ENCODE measurements at places on chromosomes 4 and X.

GRCh38 chr4:109648266-109648996 lies 54.8 kb downstream of the CASP6 start:
- no peak for DNase-seq

DNA sequence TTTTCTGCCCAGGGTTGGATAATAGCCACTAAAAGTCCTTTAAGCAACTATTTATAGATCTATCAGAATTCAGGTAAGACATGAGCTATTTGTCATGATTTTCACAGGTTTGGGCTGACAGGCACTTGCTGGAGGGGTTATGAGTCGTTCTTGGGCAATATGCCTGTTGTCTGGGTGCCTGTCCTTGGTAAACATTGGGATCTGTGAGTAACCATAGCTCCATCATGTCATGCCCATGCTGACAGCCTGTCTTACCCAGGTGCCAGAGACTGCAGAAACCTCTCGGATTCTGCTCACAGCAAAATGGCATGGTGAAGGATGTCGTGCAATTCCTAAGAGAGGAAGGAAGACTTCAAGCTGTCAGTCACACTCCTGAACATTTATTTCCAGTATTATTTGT lies 116.0 kb upstream of the PUDP start:
- DNase-seq: no peak

DNA sequence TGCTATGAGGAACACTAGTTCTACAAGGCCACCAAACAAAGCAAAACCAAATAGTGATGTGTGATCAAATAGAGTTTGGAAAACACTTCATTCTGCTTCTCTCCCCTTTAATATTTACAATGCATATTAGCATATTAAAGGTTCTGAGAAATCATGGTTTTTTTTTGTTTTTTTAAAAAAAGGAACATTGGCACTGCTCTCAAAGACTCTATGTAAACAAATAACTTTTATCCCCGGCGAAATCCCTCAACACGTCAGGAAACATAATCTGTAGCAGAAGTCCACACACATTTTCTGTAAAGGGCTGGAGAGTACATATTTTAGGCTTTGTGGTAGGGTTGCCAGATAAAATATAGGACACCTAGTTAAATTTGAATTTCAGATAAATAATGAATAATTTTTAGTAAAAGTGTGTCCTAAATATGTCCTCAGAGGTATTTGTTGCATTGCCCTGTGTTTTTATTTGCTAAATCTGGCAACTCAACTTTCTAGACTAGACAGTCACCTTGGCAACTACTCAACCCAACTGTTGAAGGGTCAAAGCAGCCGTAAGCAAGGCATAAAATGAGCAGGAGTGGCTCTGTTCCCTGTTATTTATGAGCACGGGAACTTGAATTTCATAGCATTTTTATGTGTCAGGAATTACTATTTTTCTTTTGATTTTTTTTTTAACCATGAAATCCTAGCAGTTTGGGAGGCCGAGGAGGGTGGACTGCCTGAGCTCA lies 8.6 kb downstream of the SPATA4 start:
- no peak for DNase-seq

DNA sequence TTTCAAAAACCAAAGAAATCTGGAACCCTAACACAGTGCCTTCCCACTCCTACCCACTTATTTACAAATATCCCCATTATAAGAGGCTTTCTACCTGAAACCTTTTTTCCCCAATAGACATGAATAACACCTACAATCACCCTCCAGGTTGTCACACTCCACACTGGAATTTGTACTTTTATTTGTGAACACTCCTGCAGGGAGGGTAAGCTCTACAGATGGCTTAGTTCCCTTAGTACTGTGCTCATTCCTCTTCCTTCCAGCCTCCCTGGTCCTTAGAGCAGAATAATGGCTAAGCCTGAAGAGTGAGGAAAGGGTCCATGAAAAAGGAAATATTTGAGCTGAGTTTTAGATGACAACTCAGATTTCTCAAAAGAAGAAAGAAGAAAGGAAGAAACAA lies 22.2 kb upstream of the SULT1E1 start:
- no peak for DNase-seq

DNA sequence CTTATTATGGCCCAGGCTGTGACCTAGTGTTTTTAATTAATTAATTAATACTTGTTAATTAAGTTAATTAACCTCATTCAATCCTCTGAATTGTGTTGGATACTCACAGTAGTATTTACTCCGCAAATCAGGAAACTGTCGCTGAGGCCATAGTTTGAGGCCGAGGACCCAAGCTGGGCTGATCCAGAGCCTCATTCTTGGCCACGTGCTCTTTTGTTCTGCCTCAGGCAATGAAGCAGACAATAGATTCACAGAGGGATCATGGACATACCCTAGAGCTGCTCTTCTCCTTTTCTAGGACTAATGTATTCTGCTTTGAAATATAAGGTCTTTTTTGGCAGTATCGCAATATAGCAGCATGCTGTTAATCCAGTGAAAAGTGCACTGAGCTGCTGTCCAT lies 24.0 kb upstream of the SNCA start:
- no peak for DNase-seq

DNA sequence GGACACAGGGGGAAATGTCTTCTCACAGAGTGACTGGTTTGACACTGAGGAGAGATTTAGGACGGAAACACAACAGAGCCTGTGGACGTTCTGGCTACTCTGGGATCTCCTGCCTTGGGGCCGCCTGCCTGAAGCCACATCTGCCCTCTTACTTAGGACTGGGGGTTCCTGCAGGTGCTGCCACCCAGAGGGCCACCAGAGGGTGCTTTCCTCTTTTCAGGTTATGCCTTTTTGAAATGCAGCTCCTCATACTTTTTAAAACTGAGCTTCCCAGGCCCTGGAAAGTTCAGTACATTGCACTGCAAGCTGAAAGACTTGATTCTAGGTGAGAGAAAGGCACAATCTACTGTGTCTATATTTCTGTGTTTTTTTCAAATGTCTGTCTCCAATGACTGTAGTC lies 92.2 kb upstream of the PGRMC2 start:
- no peak for DNase-seq

DNA sequence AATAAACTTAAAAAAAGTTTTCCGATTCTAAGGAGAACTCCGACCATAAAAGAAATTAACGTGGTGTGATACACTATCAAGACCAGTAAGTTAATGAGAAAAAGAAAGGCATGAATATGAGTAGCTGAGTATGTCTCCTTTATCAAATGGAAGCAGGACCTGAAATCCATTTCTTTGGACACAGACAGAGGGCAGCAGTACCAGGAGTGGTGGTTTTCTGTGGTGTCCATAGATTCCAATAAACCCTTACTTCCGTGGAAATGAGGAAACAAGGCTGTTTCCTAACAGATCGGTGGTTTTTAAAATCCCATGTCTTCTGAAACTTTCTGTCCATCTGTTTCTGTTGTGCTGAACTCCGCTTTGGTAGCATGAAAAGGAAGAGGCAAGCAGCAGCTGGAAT lies 128.5 kb upstream of the TSPAN5 start:
- DNase-seq: no peak

DNA sequence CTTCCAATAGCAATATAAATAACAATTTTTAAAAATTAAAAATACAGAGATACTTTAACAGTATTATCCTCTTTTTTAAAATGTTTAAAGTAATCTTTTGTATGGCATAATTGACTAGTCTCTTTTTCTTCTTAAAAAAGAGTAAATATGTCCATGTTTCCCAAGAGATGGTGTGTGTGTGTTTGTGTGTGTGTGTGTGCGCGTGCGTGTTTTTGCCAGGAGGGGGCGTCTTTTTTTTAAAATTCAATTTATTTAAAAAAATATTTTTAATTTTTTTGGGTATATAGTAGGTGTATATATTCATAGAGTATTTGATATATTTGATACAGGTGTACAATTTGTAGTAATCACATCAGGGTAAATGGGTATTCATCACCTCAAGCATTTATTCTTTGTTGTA lies 1073.7 kb downstream of the PCDH7 start:
- DNase-seq: no peak

DNA sequence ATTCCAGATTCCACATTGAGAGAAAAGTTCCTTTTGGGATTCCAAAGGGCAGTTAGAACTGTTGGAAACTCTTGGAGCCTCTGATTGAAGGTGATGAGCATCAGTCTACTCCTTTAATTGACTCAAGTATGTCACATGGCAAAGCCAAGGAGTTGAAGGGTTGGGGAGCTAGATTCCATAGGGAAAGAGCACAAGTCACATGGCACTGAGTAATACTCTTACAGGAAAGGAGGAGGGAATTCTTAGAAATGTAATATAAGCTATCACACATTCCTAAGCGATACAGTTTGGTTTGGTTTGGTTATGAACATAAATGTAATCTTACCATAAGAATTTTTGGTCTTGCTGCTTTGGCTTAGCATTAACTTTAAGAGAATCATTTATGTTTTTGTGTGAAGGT lies 15.7 kb downstream of the SPCS3 start:
- DNase-seq: no peak

- no peak for DNase-seq
Measured at GRCh38 chr4:2944091-2944482, 19.1 kb downstream of the NOP14 start.

- DNase-seq: no peak
Measured at GRCh38 chr4:140854168-140854567, 98.0 kb upstream of the TBC1D9 start.

GRCh38 chr4:40227284-40227683 lies 30.5 kb downstream of the RHOH start:
- DNase-seq: no peak

- no peak for DNase-seq
Measured at GRCh38 chr4:86522349-86522748, 71.8 kb upstream of the PTPN13 start.

DNA sequence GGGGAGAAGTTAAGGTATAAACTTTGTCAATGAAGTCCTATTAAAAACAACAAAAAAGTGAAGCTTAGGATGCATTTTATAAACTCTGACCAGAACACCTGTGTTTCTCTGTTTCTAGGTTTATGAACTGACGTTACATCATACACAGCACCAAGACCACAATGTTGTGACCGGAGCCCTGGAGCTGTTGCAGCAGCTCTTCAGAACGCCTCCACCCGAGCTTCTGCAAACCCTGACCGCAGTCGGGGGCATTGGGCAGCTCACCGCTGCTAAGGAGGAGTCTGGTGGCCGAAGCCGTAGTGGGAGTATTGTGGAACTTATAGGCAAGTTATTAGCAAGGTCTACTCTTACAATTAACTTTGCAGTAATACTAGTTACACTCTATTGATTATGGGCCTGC lies 46.6 kb downstream of the HTT start:
- no peak for DNase-seq

- no peak for DNase-seq
Measured at GRCh38 chr4:149164282-149164681, 651.4 kb downstream of the IQCM start.

DNA sequence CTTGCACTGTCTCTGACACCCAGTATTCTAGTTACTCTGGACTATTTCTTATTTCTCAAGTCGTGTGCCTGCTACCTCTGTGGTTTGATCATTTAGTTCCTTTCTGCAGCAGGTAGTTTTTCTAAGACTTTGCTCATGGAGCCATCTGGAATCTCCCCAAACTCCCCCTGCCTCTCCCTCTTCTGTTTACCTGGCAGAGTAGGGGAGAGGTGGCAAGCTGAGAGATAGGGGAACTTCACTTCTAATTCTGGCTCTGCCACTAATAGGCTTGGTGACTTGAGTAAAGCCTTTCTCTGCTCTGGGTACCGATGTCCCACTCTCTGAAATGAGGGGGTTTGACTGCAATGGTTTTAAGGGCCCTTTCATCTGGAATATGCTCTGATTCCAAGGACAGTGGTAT lies 141.3 kb downstream of the CPEB2 start:
- no peak for DNase-seq

DNA sequence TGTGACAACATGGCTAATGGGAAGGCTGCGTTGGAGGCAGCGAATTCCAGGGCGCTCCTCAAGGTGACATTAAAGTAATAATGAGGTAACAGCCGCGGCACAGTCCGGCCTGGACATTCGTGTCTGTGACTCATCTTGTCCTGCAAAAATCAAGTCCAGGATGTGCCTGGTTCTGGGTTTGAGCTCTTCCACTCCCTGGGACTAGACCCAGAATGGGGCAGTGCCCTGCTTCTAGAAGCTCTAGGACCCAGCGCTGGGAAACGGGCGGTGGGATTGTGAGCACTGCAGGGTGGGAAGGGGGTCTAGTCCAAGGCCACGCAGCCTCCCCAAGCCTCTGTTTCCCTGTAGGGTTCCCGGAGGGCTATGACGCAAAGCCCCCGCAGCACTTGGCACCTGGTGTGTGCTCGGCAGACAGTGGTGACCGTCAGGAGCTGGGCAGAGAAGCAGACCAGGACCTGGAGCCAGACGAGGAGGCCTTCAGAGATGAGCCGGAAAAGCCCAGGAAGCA lies 34.9 kb downstream of the HMX1 start:
- DNase-seq: no peak

DNA sequence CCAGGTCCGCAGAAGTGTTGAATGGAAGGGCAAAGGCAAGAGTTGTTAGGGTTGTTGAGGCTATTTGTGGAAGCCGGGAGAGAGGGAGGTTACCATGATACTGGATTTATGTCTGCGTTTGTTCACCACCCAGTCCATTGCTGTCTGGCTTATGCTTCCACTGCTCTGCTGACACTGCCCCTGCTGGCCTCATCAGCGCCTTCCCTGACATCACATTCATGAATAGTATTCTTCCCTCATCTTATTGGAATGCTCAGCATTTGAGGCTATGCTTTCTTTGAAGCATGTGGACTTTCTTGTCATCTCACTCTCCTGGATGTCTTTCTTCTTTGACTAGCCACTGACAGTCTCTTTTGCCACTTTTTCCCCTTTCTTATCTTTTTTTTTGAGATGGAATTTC lies 10.3 kb downstream of the GNL3L start:
- no peak for DNase-seq

- DNase-seq: peak; percentile 38
Measured at GRCh38 chr4:42216664-42217063, 64.2 kb upstream of the BEND4 start.

- DNase-seq: no peak
Measured at GRCh38 chr4:175999944-176000343, 65.7 kb upstream of the WDR17 start.

- no peak for DNase-seq
Measured at GRCh38 chrX:107686026-107686425, 57.7 kb downstream of the PRPS1 start.

- no peak for DNase-seq
Measured at GRCh38 chr4:126843492-126844067, 789.2 kb upstream of the INTU start.

DNA sequence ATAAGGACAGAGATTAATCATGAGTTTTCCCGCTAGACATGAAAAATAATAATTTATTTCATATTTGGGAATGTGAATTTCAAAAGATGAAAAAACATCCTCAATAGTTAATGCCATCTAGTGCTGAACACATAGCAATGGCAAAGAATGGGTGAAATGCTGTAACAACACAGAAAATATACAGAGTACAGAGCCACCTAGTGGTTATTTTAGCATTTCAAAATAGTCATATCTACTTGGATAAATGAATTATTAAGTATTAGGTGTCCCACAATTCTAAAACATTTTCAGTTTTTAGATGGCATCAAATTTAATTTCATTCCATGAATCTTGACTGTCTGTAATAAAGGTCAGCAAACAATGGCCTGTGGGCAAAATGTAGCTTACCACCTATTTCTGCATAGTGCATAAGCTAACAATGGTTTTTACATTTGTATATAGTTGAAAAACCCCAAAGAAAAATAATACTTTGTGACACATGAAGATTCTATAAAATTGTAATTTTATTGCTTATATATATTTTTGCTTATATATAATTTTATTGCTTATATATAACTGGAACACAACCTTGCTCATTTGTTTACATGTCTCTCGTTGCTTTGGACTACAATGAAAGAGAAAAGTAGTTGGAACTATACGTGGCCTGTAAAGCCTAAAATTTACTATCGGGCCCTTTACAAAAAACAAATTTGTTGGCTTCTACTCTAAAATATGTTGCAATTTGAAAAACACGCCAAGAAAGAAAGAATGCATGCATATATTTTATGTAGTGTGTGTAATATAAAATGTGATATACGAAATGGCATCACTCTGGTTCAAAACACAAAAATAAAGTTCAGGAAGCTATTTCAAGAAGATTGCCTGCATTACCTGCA lies 99.1 kb upstream of the FAM47C start:
- DNase-seq: no peak

All from femur (tissue), 1 donor.